Esophagus squamous epithelium (tissue), 5 donors: ENCODE measurements at places on chromosomes 5 and 9.

- DNase-seq = no peak
These were observed 179.1 kb upstream of the SMIM23 start for GRCh38 chr5:171606414-171607024.

GRCh38 chr9:72165821-72166547 is 16.7 kb downstream of the GDA start:
- DNase-seq = no peak

- no peak for DNase-seq
These were observed 1076.7 kb downstream of the NR2F1-AS1 start for GRCh38 chr5:92504346-92504745.

DNA sequence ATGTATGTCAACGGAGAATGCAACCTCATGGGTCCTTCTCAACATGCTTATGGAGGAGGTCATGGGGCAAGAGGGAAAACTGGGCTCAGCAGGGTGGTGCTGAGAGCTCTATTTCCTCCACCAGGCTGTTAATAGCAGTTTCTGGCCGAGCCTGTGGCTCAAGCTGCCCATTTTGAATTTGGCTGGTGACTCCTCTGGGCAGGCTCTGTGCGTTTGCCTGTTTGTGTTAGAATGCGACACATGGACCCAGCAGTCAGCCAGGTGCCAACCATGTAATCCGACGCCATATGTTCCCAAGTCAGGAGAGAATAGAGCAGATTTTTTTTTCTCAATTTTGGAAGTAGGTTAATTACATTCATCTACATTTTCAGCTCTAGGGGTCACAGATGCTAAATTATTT is 387.7 kb upstream of the CLINT1 start:
- DNase-seq = no peak
